Kidney (tissue), 22 donors: ENCODE measurements at places on chromosomes 2 and 18. TPM values are rescaled to one million over a fixed set of nuclear protein-coding genes. Genes with fewer than 3 reads are reported as not detected.

Gene NLRC4
- 0.49 TPM for polyA plus RNA-seq

Gene TPO
- polyA plus RNA-seq: not detected

Gene HPCAL1
- polyA plus RNA-seq: 121 TPM

Gene KIF1A
- 0.58 TPM for polyA plus RNA-seq

Gene RAB17
- polyA plus RNA-seq: 151 TPM

Gene GPR35
- polyA plus RNA-seq: 1.7 TPM

Gene STARD6
- polyA plus RNA-seq: not detected

Gene RGPD6
- polyA plus RNA-seq: 7.7 TPM

Gene C2orf15
- 6.6 TPM for polyA plus RNA-seq

Gene FMNL2
- 10.7 TPM for polyA plus RNA-seq

Gene CNTNAP5
- not detected for polyA plus RNA-seq

Gene TSGA10
- 5.3 TPM for polyA plus RNA-seq

Gene RGPD4
- polyA plus RNA-seq: not detected

Gene MROH2A
- polyA plus RNA-seq: 1.8 TPM

Gene FAM228A
- polyA plus RNA-seq: 0.39 TPM

Gene LIMS3
- 1.5 TPM for polyA plus RNA-seq

Gene PLCD4
- polyA plus RNA-seq: 30.4 TPM

Gene GKN2
- not detected for polyA plus RNA-seq

Gene IL36RN
- polyA plus RNA-seq: not detected

Gene GPR17
- polyA plus RNA-seq: 0.39 TPM

Gene LAMA3
- polyA plus RNA-seq: 4.4 TPM

Gene COPS7B
- polyA plus RNA-seq: 21.9 TPM

Gene PLB1
- 0.95 TPM for polyA plus RNA-seq

Gene POTEI
- not detected for polyA plus RNA-seq

Gene SUPT7L
- polyA plus RNA-seq: 28.1 TPM

Gene TEX44
- not detected for polyA plus RNA-seq

Gene SLC38A11
- polyA plus RNA-seq: 6.5 TPM

Gene GPBAR1
- polyA plus RNA-seq: 6.0 TPM

Gene CFAP65
- polyA plus RNA-seq: 0.73 TPM

Gene SLC9A4
- polyA plus RNA-seq: 10.3 TPM

Gene LYG2
- not detected for polyA plus RNA-seq
